ENCODE measurements at places on chromosomes 3 and 15.
A peak's percentile ranks its signal among the peaks of the same experiment; 100 is the strongest.

- DNase-seq, result no peak
Measured at GRCh38 chr3:69838696-69839515, 99.6 kb downstream of the MITF start.

DNA sequence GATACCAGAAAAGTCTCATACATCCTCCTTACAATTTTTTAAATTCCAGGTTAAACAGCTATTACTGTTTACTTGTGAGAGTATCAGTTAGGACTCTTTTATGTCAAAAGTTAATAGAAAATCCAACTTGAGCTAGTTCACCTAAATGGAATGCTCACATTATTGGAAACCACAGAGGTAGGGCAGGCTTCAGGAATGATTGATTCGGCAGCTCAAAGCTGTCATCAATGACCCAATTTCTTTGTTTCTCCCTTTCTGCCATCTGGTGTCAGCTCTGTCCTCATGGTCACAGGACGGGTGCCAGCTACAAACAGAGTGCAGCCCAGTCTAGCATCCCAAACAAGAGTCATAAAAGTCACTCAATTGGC is 32.2 kb downstream of the CFAP20DC start:
- DNase-seq, result no peak

DNA sequence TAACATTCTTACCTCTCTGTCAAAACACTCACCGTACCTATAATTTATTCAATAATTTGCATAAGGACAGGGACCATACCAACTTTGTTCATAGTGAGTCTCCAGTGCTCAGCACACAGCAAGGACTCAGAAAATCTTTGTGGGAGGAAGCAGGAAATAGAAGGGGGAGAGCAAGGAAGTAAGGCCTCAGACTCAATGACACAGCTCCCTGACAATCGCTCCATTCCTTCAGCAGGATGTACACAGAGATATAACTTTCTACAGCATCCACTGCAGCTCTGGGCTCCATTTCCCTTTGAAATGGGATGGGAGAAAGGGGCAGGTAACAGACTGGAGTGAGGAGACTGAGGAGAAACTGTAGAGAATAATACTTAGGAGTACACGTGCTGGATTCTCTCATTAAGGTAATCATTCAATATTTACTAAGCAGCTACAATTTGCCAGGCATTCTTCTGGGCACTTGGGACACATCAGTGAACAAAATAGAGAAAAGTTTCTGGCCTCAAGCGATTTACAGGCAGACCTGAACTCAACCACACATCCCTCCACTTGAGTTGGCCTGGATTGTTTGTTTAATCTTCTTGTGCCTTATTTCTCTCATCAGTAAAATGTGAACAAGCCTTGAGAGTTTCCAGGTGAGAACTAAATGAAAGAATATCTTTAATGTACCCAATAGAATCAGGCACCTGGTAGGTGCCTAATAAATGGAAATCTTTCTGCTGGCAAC is 330.3 kb upstream of the THBS1 start:
- DNase-seq, result no peak

DNA sequence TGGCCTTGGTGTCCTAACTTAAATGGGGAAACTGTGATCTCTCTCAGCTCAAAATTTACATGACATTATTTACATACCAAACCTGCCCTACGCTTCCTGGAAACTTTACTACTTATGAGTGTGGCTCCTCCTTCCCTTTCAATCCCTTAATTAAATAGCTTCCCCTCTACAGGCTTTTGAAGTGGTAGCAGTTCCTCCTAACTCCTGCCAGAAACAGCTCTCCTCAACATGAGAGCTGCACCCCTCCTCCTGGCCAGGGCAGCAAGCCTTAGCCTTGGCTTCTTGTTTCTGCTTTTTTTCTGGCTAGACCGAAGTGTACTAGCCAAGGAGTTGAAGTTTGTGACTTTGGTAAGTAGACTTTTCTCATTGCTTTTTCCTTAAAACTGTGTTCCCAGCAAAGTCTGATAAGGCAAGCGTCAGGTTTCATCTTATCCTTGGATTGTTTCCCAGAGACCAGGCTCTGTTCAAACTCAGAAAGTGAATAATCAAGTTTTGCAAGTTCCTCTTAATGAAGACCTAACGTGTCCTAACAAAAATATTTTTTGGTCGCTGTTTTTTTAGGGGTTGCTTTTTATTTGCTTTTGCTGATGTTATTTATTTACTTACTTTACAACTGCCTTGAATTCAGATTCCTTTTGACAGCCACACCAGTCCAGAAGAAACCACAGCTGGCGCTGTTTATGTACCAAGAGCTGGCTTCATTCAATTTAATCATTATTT is at the start of gene ACP3:
ACP3 (plus strand) TSS at position 179 of the 720 bp plus-strand sequence; CDS start at position 229, 50 bp downstream.
- DNase-seq, result no peak

- peak; percentile 30 for DNase-seq
Measured at GRCh38 chr3:108153451-108153981, 62.7 kb upstream of the CD47 start.

- no peak for DNase-seq
Measured at GRCh38 chr3:190588570-190588969, 74.7 kb downstream of the IL1RAP start.

- DNase-seq, result no peak
Measured at GRCh38 chr3:161265916-161266571, 44.9 kb downstream of the NMD3 start.

DNA sequence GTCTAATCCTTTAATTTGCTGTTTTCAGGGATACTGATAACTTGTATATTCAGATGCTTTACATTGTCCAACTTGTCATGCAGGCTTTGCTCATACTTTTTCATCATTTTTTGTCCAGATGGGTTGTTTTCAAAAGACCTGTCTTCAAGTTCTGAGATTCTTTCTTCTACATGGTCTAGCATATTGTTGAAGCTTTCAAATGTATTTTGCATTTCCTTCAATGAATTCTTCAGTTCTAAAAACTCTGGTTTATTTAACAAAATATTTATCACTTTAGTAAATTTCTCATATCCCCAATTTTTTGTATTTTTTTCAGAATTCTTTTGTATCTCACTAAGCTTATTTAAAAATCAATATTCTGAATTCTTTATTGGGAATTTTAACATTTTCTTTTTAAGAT is 388.3 kb upstream of the IL12A start:
- no peak for DNase-seq

Measured in stimulated activated CD4-positive, alpha-beta T cell treated with anti-CD3 and anti-CD28 coated beads, TNF-alpha, amount 100 ng/mL, for 48 hours (primary cell).